ENCODE measurements at places on chromosomes 12 and 14. TPM values are rescaled to one million over a fixed set of nuclear protein-coding genes. Genes with fewer than 3 reads are reported as not detected.
A peak's percentile ranks its signal among the peaks of the same experiment; 100 is the strongest.

The FIGNL2 gene
- 0.24 TPM for total RNA-seq

The SIRT4 gene
- total RNA-seq, result 1.2 TPM

The STAC3 gene
- total RNA-seq, result 2.0 TPM

The LRRK2 gene
- total RNA-seq, result 1.7 TPM

The ALKBH1 gene
- total RNA-seq, result 11.4 TPM

- no peak for DNase-seq
These were observed 29.9 kb upstream of the TEX22 start for GRCh38 chr14:105368426-105368825.

GRCh38 chr14:69726761-69727511 is 40.0 kb upstream of the SRSF5 start:
- DNase-seq, result peak; percentile 61

DNA sequence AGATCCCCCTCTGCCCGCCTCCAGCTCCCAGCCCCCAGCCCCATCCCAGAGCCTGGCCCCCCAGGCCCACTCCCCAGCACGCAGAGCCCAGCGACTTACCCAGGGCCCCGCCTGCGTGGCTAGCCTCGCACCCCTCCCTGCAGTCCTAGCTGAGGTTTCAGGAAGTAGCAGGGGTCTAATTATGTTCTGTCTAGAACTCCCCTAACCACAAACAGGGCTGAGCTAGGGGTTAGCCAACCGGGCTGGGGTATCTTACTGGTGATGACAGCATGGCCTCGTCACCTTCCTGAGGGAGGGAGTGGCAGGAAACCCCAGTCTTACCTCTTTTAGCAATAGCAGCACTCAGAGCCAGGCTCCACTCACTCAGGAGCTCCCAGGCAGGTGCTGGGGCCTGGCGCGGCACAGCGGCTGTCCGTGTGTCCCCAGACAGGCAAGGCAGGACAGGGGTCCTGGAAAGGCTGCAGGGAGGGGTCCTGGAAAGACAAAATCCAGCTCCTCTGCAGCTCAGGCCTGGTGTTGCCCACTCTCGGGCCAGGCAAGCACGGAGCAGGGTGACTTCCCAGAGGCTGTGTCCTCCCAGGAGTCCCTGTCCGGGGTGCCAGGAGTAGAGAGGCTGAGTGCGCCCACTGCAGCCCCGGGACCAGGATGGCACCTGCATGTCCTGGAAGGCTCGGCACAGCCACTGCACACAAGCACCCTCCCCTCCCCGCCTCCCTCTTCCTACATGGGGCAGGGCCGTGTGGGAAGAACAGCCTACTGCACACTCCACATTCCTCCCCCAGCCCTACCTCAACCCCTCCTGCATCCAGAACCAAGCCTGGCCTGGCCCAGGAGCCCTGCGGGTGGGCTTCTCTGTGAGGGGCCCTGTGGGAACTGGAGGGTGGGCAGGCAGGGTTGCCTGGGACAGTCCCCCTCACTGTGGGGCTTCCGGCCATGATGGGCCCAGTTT is at the start of gene GPR132:
TSS of gene GPR132 (minus strand) at position 151 of the 949 bp plus-strand sequence. CDS start 10,010 bp downstream, outside the sequence.
- DNase-seq, result peak; percentile 52

- no peak for DNase-seq
These were observed 25.0 kb downstream of the LARP4 start for GRCh38 chr12:50425589-50426258.

DNA sequence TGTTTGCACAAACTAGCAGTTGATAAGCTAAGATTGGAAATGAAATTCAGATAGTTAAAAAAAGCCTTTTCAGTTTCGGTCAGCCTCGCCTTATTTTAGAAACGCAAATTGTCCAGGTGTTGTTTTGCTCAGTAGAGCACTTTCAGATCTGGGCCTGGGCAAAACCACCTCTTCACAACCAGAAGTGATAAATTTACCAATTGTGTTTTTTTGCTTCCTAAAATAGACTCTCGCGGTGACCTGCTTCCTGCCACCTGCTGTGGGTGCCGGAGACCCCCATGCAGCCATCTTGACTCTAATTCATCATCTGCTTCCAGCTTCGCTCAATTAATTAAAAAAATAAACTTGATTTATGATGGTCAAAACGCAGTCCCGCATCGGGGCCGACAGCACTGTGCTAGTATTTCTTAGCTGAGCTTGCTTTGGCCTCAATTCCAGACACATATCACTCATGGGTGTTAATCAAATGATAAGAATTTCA is 335.6 kb downstream of the TMEM121 start:
- DNase-seq, result no peak

GRCh38 chr12:738712-739111 is 13.7 kb upstream of the WNK1 start:
- DNase-seq, result no peak

- DNase-seq, result no peak
These were observed 101.3 kb downstream of the FOXN3 start for GRCh38 chr14:89315493-89316470.

DNA sequence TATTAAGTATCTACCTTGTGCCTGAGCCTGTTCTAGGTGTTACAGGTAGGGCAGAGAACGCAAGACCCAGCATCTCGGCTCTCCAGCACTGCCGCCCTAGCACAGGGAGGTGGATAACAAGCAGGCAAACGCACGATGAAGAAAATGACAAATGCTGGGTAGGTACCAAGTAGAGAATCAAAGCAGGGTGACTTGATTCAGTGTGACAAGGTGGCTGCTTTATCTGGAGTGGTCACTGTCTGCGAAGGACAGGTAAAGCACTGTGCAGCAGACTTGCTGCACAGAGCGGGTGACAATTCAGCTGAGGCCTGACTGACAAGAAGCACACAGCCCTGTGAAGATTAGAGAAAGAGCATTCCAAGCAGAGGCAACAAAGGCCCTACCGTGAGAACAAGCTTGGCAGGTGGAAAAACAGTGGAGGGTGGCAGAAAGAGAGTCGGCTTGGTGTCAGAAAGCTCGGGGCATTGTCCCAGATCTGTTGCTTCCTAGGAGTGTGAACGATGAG is 12.9 kb downstream of the PRKCH start:
- no peak for DNase-seq

DNA sequence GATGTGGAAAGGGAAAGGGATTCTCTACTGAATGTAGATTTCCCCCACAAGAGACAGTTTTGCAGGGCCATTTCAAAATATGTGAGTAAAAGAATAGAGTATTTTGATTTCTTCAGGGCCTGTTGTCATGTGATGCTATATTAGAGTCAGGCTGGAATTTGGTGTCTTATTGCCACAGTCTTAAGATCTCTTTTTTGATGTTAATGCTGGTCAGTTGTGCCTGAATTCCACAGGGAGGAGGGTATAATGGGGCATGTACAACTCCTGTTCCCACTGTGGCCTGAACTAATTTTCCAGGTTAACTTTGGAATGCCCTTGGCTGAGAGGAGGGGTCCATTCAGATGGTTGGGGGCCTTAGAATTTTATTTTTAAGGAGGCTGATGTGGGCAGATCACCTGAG is 111.0 kb upstream of the MAX start:
- DNase-seq, result no peak

DNA sequence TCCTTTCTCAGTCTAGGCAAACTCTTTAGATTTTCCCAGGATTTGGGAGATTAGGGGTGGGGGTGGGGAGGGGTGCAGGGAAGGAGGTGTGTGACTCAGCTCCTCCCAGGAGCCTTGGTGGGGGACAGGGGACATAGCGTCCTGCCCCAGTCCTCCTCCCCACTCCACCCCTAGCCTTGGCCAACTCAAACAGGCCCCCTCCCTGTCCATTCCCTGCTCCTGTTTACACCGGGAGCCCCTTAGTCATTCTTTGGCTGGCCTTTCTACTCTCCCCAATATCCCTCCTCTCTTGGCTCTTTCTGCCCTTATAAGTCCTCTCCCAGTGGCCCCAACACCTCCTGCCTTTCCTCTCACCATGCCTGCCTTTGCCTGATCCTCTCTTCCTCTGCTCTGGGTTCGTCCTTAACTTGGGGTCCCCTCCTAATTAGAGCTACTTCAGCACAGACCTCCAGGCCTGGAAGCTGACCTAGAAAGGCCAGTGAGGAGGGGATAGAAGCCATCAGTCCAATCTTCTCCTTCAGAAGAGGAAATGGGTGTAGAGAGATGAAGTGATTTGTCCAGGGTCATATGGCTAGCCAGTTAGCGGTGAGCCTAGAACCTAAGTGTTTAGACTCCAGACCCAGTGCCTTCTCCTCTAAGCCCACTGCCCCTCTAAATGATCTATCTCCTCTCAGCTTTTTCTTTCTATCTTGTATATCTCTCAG is 2.3 kb upstream of the ITGA5 start:
- peak; percentile 79 for DNase-seq
